AG04449 (cell line): ENCODE measurements at places on chromosomes 2 and 18.

GRCh38 chr18:44672506-44672905 lies 8.2 kb upstream of the SETBP1 start:
- no peak for DNase-seq

- DNase-seq = peak; percentile 24
These were observed 58.3 kb downstream of the FEZ2 start for GRCh38 chr2:36539631-36540030.

- DNase-seq = peak; percentile 34
These were observed 106.0 kb downstream of the KIAA1328 start for GRCh38 chr18:36934884-36935283.

GRCh38 chr2:232335859-232336215 lies 42.7 kb upstream of the ALPP start:
- no peak for DNase-seq
